Neural crest cell (in vitro differentiated cells): ENCODE measurements at places on chromosomes 6 and 20. TPM values are rescaled to one million over a fixed set of nuclear protein-coding genes. Genes with fewer than 3 reads are reported as not detected.
A peak's percentile ranks its signal among the peaks of the same experiment; 100 is the strongest.

BPIFB4 gene
- total RNA-seq: not detected in 2 replicates

KHDC1 gene
- total RNA-seq: 12.6 and 12.9 TPM in 2 replicates

CCN6 gene
- total RNA-seq: not detected in 2 replicates

IRAK1BP1 gene
- total RNA-seq: 7.8 and 8.4 TPM in 2 replicates

GMPR gene
- 0.16 TPM in 1 of 2 replicates, not detected in the other for total RNA-seq

HAO1 gene
- not detected in 2 replicates for total RNA-seq

SLC52A3 gene
- not detected in 2 replicates for total RNA-seq

C20orf202 gene
- 0.18 and 0.23 TPM in 2 replicates for total RNA-seq

LHFPL5 gene
- total RNA-seq: not detected in 2 replicates

GRCh38 chr20:21518292-21518991, 4.6 kb upstream of the NKX2-2 start:
- H3K27ac ChIP-seq: no peak overlapping the region
- H3K4me1 ChIP-seq: peaks cover 14% of the 10 kb centered on the region
- no peak for DNase-seq
- H3K36me3 ChIP-seq: peaks cover 3% of the 10 kb centered on the region
- no peak overlapping the region for H3K4me3 ChIP-seq
- peaks cover 95% of the 10 kb centered on the region for H3K27me3 ChIP-seq

DNA sequence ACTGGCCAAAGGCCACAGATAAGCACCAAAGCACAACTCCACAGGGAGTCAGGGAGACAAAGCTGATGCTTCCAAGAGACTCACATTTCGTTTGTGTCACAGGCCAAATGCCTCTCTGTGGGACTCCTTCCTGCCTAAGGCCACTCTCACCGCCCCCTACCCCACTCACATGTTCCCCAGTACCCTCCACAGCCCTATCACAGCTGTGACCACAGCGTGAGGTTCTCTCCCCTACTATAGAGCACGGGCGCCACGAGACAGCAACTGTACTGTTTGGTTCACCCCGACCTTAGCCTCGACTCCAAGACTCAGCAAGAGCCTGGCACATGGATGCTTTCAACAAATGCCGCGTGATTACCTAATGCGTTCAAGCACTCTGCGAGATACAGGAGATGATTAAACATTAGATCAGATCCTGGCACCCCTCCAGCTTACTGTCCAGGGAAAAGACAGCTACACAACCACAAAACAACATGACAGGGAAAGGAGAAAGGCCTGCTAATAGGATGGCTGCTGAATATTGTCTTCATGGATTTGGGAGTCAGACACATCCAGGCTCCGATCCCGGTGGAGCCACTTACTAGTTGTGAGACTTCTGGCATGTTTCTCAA, 105.5 kb downstream of the AGPAT4 start:
- H3K27me3 ChIP-seq: no peaks in the 10 kb centered on the region
- H3K36me3 ChIP-seq: peaks cover 33% of the 10 kb centered on the region
- H3K27ac ChIP-seq: peak overlapping the region; percentile 46

- no peak for DNase-seq
- peaks cover 30% of the 10 kb centered on the region for H3K4me1 ChIP-seq
- H3K4me3 ChIP-seq: no peak overlapping the region
- peak overlapping the region; percentile 54 for H3K27ac ChIP-seq
- H3K36me3 ChIP-seq: no peaks in the 10 kb centered on the region
These were observed 46.1 kb downstream of the MYO6 start for GRCh38 chr6:75794954-75795739.

DNA sequence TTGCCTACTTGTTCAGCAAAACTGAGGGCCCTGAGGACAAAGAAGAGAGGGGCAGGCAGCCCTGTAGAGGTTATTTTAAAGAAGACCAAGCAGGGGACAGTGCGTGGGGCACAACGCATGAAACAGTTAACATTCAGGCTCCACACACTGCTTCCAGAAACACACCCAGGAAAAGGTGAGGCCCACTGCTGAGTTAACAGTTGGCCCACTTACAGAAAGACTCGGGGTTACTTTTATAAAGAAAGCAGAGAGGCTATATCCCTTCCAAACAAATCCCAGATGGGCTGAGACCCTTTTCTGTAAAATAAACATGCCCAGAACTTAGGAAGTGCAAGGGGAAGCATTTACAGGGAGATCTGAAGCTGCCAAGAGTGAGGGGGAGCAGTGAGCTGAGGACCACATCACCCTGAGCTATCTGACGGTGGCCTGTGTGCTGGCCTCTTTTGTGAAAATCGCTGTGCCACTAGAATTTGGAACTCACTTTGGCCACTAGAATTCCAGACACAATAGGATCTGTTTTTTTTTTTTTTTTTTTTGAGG, 49.8 kb upstream of the SSTR4 start:
- no peak overlapping the region for H3K4me3 ChIP-seq
- H3K27ac ChIP-seq: peak overlapping the region; percentile 13
- H3K4me1 ChIP-seq: peaks cover 29% of the 10 kb centered on the region
- peaks cover 5% of the 10 kb centered on the region for H3K36me3 ChIP-seq

GRCh38 chr20:23245553-23246181, 104.9 kb upstream of the NXT1 start:
- no peak overlapping the region for H3K4me3 ChIP-seq
- peaks cover 17% of the 10 kb centered on the region for H3K27me3 ChIP-seq
- H3K4me1 ChIP-seq: no peaks in the 10 kb centered on the region
- DNase-seq: peak; percentile 28
- no peaks in the 10 kb centered on the region for H3K36me3 ChIP-seq
- peak overlapping the region; percentile 9 for H3K27ac ChIP-seq

- no peaks in the 10 kb centered on the region for H3K27me3 ChIP-seq
- H3K4me1 ChIP-seq: peaks cover 22% of the 10 kb centered on the region
- no peak overlapping the region for H3K27ac ChIP-seq
- no peak for DNase-seq
- H3K4me3 ChIP-seq: no peak overlapping the region
- H3K36me3 ChIP-seq: no peaks in the 10 kb centered on the region
These were observed 138.0 kb upstream of the CCN2 start for GRCh38 chr6:132089173-132089572.

DNA sequence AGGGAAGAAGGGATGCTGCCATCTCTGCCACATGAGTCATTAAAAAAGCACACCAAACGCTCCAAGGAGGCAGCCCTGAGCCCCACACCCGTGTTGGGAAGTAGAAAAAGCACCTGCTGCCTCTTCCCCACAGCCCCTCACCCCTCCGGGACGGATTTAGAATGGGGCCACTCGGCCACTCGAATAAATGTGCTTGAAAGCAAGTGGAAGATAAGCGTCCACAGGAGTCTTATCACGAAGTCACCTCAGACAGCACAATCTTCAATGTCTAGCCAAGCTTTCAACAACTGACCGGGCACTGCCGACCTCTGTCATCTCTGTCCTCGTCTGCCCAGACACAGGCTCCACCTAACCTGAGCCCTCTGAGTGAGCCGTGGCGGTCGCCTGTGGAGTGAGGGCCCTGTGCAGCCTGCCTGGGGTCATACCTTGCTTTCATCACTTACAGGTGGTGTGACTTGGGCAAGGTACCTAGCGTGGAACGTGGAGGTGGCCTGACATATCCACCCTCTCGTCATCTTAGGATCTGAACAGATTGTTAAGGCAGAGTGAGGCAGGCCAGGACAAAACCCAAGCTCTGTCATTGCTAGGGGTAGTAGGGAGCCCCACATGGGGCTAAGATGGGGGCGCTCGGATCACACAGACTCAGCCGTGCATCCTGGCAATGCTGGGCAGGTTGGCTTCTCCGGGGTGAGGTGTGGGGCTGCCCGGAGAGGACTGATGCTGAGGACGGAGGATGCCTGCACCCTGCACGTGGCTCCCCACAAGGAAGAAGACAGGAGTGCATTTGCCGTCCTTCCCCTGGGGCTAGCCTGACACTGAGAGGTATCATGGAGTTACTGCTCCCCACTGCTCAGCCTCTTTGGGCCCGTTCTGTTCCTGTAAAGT, 34.8 kb downstream of the PSMG4 start:
- H3K27ac ChIP-seq: no peak overlapping the region
- no peak for DNase-seq
- H3K27me3 ChIP-seq: peaks cover 2% of the 10 kb centered on the region
- peaks cover 26% of the 10 kb centered on the region for H3K4me1 ChIP-seq

- H3K27ac ChIP-seq: no peak overlapping the region
- no peaks in the 10 kb centered on the region for H3K27me3 ChIP-seq
- no peaks in the 10 kb centered on the region for H3K4me1 ChIP-seq
- no peak overlapping the region for H3K4me3 ChIP-seq
These were observed 324.0 kb upstream of the MAP3K7 start for GRCh38 chr6:90910893-90911292.

- H3K36me3 ChIP-seq: no peaks in the 10 kb centered on the region
- H3K4me1 ChIP-seq: peaks cover 16% of the 10 kb centered on the region
These were observed 134.3 kb upstream of the CDH4 start for GRCh38 chr20:61117725-61118124.

- H3K4me1 ChIP-seq: peaks cover 55% of the 10 kb centered on the region
- peak overlapping the region; percentile 97 for H3K27ac ChIP-seq
- peaks cover 49% of the 10 kb centered on the region for H3K27me3 ChIP-seq
- H3K36me3 ChIP-seq: peaks cover 69% of the 10 kb centered on the region
- H3K4me3 ChIP-seq: peak overlapping the region; percentile 98
- no peak for DNase-seq
These were observed 5.6 kb downstream of the BRD2 start for GRCh38 chr6:32974016-32974333.

GRCh38 chr6:33064723-33065122, 8.7 kb downstream of the HLA-DPA1 start:
- no peaks in the 10 kb centered on the region for H3K4me1 ChIP-seq
- no peak overlapping the region for H3K4me3 ChIP-seq
- H3K36me3 ChIP-seq: no peaks in the 10 kb centered on the region
- H3K27me3 ChIP-seq: peaks cover 20% of the 10 kb centered on the region

DNA sequence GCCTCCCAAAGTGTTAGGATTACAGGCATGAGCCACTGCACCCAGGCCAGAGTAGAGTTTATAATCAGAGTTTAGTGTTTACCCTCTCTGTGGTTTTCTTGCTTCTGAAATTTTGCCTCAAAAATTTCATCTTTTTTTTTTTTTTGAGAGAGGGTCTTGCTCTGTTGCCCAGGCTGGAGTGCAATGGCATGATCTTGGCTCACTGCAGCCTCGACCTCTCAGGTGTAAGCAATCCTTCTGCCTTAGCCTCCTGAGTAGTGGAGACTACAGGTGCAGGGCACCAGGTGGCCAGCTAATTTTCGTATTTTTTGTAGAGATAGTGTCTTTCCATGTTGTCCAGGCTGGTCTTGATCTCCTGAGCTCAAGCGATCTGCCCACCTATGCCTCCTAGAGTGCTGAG, 28.7 kb downstream of the TPX2 start:
- H3K27ac ChIP-seq: no peak overlapping the region
- peaks cover 33% of the 10 kb centered on the region for H3K36me3 ChIP-seq
- no peaks in the 10 kb centered on the region for H3K27me3 ChIP-seq
- H3K4me1 ChIP-seq: no peaks in the 10 kb centered on the region

DNA sequence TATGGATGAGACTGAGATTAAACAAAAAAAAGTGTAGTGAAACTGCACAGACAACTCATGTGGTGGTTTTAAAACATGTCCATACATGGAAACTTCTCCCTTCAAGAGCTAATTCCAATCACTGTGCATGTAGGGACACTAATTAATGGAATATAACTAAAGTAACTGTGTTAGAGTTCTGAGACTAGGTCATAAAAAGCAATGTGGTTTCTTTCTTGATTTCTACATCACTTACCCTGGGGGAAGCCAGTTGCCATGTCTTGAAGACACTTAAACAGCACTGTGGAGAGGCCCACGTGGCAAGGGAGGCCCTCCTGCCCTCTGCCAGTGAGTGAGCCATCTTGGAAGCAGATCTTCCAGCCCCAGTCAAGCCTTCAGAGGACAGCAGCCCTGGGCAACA, 118.2 kb upstream of the DST start:
- H3K4me1 ChIP-seq: peaks cover 43% of the 10 kb centered on the region
- no peak for DNase-seq
- no peak overlapping the region for H3K27ac ChIP-seq
- H3K4me3 ChIP-seq: no peak overlapping the region
- H3K36me3 ChIP-seq: peaks cover 3% of the 10 kb centered on the region

DNA sequence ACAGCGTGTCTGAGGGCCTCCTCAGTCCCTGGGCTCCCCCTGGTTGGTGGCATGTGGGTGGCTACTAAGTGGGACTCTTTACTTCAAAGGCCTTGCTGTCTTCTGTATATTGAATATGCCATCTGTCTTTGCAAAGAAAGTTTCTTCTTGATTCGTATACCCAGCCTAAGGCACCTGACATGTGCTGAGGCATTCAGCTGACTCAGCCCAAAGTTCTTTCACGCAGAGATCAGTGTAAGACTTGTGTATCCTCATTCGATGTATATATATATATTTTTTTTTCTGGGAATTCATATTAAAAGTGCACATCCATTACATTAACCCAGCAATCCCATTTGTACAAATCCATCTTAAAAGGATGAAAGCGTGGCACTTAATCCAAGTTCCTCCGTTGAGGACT, 115.1 kb upstream of the PMEPA1 start:
- H3K27ac ChIP-seq: no peak overlapping the region
- DNase-seq: no peak
- H3K4me1 ChIP-seq: peaks cover 9% of the 10 kb centered on the region
- no peak overlapping the region for H3K4me3 ChIP-seq

DNA sequence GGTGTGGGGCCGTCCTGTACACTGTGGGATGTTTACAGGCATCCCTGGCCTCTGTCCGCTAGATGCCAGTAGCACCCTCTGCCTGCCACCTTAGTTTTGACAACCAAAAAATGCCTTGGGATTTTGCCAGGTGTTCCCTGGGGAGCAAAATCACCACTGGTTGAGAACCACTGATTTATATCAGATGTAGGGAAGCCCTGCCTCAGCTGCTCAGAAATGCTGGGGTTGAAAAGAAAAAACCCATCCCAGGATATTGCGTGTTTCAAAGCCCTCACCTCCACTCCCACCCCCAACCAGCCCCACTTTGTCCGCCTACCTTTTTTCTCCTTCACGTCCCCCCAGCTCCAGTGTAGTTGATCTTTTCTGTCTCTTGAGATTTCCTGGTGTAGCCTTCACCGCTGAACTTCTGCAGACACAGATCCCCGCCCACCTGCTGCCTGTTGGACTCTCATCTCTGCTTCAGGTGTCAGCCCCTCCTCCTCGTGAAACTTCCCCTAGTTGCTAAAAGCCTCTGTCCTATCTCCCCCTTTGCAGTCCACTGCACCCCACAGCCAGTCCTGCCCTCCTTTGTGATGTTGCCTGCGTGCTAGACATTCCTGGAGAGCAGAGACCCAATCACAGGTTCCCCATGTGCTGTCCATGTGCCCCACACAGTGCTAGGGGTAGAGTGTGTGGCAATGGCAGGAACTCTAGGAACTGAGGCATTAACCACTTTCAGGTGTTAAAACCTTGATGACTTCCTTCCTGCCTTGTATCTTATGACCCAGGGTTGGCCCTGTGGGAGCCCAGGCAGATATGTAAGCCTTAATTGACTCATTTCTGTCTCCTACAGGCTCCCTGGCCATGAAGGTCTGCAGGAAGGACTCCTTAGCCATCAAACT, 98.9 kb downstream of the TBC1D7 start:
- H3K27ac ChIP-seq: no peak overlapping the region
- no peak for DNase-seq
- no peaks in the 10 kb centered on the region for H3K4me1 ChIP-seq
- H3K36me3 ChIP-seq: no peaks in the 10 kb centered on the region
- H3K4me3 ChIP-seq: no peak overlapping the region
